ENCODE measurements at places on chromosomes 1 and 21. TPM values are rescaled to one million over a fixed set of nuclear protein-coding genes. Genes with fewer than 3 reads are reported as not detected.

TAS1R3 gene
- 0.05 TPM for total RNA-seq

SLFNL1 gene
- total RNA-seq = under 0.01 TPM

MARK1 gene
- 6.0 TPM for total RNA-seq

SPRR1A gene
- 172 TPM for total RNA-seq

UTS2 gene
- 0.33 TPM for total RNA-seq

F5 gene
- total RNA-seq = 0.07 TPM

ADGRL4 gene
- 0.21 TPM for total RNA-seq
